Heart right ventricle (tissue), 16 donors: ENCODE measurements at places on chromosomes 4 and X.

GRCh38 chr4:113899271-113900070, 80.0 kb downstream of the ARSJ start:
- no peak for DNase-seq

GRCh38 chr4:13481569-13481968, 2.6 kb downstream of the RAB28 start:
- DNase-seq = no peak

DNA sequence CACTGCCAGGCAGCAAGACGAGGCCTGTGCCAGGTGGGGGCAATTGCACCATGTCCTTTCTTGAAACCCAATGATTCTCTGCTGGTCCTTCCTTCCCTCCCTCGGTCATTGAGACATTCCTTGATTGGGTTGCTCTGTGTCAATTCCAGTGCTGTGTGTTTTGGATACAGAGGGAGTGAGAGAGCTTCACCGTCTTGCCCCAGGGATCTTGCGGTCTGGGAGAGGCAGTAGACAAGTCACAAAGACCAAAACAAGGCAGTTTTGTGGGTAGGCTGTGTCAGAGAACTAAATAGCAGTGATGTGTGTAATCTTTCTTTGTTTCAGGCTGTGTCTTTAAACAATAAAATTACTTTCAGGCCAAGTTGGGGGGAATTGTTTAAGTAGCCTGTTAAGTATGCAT, 38.8 kb upstream of the TADA2B start:
- DNase-seq = no peak

GRCh38 chr4:18535948-18536347, 514.4 kb upstream of the LCORL start:
- DNase-seq = no peak

GRCh38 chr4:82773057-82773456, 25.5 kb downstream of the SCD5 start:
- no peak for DNase-seq

DNA sequence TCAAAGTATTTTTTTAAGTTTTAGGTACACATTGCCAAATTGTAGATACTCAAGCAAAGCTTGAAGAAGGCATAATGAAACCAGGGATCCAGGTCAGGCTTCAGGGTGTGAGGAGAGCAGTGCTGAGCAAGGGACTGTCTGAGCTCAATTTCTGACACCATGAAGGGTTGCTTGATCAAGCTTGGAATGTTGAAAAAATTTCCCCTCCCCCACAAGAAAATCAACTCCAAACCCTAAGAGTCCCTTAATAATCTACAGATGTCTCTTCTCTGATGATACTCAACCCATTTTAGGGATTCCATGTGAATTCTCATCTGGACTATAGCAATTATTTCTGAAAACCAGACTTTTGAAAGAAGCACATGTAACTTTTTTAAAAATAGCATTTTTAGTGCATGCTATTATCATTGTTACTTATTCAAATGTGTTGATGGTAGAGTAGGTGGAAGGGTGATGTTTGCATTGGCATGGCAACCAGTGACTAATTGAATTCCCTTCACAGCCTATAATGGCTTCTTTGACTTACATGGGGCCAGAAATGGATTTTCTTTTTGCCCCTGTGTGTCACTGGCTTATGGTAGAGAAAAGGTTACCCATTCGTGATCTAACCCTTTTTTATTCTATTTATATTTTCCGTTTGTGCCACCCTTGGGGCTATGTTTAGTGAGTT, 252.0 kb downstream of the FBXW7 start:
- DNase-seq = no peak

DNA sequence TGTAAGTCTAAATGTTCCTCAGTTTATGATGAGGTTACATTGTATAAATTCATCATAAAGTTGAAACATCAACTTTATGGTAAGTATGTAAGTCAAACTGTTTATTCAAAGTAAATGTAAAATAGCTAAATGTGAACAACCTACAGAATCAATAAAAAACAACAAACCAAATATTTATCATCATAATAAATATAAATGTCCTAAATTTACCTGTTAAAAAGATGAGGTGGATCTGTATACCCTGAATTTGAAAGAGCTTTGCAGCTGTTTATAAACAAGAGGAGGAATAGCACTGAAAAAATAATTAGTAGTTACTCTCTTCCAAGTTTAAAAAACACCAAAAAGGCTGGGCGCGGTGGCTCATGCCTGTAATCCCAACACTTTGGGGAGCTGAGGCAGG, 13.7 kb downstream of the ABHD18 start:
- no peak for DNase-seq

- no peak for DNase-seq
These were observed 3.1 kb upstream of the MTMR1 start for GRCh38 chrX:150690126-150690525.

DNA sequence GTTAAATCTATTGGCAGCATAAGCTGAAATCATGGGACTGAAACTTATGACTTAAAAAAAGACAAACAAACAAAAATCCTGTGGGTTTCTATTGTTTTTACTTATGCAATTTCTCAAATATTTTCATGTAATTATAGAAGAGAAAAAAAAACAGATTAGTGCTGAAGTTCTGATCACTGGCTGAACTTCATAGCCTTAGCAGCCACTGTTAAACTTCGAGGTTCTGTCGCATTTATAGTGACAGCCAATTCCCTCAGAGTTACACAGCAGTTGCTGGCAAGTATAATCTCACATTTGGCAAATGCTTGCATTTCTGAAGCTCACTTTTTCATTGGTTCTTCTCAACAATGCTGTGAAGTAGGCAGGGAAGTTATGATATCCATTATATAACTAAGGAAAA, 748.9 kb upstream of the MAGEB2 start:
- DNase-seq = no peak

DNA sequence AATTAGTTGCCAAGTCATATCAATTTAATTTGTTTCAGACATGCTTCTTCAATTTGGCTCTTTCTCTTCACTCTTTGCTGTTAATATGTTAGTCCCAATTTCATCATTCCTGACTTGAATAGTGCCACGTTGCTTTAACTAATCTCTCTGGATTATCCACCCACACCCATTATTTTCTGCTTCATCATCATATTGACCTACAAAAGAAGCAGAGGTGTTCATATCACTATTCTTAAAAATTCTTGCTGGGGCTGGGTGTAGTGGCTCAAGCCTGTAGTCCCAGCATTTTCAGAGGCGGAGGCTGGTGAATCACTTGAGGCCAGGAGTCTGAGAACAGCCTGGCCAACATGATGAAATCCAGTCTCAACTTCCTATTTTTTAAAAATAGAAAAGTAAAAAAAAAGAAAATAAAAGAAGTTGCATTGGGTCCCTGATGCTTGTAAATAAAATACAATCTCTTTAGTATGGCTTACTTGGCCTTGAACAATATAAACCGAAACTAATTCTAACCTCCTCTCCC, 65.7 kb upstream of the KCNIP4 start:
- DNase-seq = no peak

DNA sequence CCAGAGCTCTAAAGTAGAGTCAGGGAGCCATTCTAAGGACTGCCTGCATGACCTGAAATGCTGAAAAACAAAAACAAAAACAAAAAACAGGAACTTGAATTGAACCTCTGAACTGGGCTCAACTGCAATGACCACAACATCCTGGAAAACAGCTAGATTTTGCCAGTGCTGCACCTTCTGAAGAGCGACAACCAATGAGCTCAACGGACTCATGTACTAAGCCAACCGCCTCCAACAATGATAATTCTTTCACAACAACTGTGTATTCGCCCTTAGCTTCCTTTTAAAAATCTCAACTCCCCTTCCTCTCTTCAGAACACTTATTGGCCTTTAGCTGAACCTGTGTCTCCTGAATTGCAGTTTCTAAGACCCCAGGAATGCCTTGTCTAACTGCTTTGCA, 69.8 kb downstream of the HAUS3 start:
- no peak for DNase-seq

DNA sequence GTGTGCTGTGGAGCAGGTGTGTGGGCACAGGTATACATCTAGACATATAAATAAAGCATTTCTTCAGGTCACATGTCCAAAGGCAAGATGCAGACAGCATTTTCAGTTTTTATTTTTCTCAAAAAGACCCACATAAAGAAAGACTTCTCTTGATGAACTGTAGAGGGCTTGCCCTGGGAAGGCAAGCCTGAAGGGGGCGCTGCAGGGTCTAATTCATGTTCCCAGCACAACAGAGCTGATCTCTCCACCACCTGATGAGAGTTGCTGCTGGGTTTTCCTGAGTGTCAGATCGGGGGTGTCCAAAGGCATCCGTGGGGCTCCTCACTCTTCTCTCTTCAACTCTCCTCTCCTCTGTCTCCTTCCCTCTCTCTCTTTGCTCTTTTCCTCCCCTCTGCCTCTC, 26.6 kb downstream of the ADRA2C start:
- DNase-seq = no peak

DNA sequence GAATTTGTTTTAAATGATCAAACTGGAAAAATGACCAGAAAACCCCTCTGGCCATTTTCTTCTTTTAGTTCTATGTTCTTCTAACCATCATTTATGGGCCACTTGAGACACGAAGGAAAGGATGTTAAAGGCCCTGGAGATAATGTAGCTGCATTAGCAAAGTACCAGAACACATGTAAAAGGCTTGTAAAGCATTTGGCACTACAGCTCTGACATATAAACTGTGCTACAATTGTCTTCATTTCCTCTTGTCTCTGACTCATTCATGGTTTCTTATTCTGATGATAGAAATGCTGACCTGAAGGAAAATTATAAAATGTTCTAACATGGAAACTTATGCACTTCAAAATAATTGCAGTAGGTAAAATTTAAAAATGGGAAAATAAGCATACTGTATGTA, 388.7 kb downstream of the FAT4 start:
- DNase-seq = no peak
